ENCODE measurements at places on chromosomes 4 and X.

- no peak for DNase-seq
Observed at GRCh38 chrX:38407126-38407525, 54.7 kb downstream of the OTC start.

GRCh38 chr4:70778888-70779422 lies 57.2 kb downstream of the RUFY3 start:
- no peak for DNase-seq

- no peak for DNase-seq
Observed at GRCh38 chrX:12159799-12160198, 21.5 kb downstream of the FRMPD4 start.

- no peak for DNase-seq
Observed at GRCh38 chr4:151657896-151658295, 102.9 kb downstream of the GATB start.

DNA sequence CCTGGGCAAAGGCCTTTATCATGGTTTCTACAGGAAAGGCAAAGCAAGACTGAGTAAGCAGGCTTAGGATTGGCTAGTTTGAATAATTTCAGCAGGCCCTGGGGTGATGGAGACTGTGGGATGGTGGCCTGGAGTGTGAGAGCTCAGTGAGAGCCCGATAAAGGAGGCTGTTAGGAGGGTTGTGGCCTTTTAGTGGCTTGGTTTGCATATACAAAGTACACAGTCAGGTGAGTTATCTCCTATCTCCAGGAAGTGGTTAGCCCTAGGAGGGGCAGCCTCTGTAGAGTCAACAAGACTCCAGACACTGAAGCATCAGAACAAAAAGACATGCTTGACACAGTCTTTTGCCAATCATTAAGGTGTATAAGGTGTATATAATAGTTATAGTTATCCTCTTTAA lies 157.2 kb downstream of the CFAP299 start:
- no peak for DNase-seq

GRCh38 chr4:8201321-8201781 lies 2.3 kb downstream of the SH3TC1 start:
- DNase-seq = no peak

DNA sequence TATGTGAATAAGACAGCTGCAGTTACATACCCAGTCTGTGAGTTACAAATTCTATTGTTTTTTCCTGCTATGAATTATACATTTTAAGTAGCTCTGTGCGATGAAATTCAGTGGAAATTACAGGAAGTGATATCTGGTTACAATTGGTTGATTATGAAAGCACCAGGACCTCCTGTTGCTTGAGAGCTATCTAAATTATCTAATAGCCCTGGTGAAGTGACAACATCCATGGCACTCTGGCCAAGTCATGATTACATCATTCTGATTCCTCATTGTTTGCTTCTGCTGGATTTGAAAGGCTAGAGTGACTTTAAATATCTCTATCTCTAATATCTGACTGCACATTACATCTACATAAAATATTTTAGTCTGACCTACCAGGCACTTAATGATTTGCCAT lies 515.0 kb downstream of the CFAP47 start:
- no peak for DNase-seq

- peak; percentile 85 for DNase-seq
Observed at GRCh38 chr4:111641813-111642579, 503.3 kb upstream of the FAM241A start.

Measured in hematopoietic multipotent progenitor cell treated with erythropoietin and hydrocortisone succinate and interleukin-3 and kit ligand, for 8 days (in vitro differentiated cells).